Neural progenitor cell (in vitro differentiated cells): ENCODE measurements at places on chromosomes 12 and 14. TPM values are rescaled to one million over a fixed set of nuclear protein-coding genes. Genes with fewer than 3 reads are reported as not detected.

DNA sequence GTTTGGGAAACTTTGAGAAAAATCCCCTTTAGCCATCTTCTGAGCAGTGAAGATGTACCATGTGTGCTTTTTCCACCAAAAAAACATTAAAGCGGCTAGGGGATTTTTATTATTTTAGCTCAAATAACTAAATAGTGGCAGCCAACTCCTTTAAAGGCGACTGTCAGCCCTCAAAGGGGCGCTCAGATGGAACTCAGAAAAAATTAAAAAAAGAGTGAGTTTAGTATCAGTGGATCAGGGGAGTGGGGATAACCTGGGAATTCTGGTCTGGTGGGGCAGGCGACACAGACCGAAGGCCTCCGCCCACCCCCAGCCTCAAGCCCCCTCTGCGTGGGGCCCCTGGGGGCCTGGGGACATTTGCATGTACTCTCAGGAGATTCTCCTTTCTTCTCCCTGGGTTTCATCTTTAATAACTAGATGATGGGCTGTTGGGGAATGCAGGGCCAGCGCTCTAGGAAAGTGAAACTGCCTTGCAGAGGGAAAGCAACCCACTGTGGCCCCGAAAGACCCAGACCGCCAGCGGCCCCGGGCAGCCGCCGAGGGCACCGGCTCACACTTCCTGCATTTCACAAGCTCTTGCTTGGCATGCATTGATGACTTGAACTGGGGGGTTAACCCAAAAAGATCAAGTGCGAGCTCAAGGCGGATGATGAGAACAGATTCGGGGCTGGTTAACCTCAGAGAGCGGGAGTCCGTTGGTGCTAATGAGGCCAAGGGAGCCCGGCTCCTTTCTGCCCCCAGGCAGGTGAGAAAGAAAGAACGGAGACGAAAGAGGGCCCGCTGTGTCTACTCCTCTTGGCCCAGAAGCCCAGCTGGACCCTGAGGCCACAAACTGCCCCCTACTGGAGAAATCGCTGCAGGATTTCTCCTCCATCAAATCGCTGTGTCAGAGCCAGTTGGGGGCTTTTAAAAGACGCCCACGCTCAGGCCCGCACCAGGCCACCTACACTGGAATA lies 7.3 kb upstream of the BATF start:
- peak; percentile 20 for DNase-seq

DNA sequence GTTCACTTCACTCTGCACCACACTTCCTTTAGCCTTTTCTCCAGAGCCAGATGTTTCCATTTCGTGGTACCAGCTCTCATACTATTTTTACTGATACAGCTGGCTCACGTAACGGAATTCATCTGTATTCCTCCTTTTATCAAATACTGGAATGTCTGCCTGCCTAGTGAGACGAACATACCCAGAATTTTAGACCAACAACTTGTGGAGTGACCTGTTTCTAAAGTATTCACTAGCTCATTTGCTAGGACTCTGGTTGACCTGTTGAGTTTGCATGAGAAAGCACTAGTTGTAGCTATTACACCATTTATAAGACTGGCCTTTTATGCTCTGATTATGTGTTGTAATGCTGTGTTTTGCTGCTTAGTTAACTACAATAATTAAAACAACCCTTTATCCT lies 22.6 kb downstream of the KCNA5 start:
- DNase-seq = no peak

DNA sequence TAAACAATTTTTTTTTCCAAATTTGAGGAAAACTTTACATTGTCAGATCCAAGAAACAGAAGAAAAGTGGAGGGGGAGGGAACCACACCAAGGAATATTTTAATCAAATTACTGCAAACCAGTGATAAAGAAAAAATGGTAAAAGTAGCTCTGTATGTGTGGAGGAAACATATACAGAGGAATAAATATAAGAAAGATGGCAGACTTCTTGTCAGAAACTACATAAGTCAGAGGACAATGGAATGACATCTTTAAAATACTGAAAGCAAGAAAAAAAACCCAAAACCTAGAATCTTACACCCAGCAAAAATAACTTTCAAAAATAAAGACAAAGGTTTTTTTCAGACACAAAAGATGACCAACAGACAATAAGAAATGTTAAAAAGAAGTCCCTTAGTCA lies 10.2 kb upstream of the LLPH start:
- no peak for DNase-seq

GRCh38 chr12:18160901-18161300 lies 70.9 kb upstream of the RERGL start:
- DNase-seq = no peak

DNA sequence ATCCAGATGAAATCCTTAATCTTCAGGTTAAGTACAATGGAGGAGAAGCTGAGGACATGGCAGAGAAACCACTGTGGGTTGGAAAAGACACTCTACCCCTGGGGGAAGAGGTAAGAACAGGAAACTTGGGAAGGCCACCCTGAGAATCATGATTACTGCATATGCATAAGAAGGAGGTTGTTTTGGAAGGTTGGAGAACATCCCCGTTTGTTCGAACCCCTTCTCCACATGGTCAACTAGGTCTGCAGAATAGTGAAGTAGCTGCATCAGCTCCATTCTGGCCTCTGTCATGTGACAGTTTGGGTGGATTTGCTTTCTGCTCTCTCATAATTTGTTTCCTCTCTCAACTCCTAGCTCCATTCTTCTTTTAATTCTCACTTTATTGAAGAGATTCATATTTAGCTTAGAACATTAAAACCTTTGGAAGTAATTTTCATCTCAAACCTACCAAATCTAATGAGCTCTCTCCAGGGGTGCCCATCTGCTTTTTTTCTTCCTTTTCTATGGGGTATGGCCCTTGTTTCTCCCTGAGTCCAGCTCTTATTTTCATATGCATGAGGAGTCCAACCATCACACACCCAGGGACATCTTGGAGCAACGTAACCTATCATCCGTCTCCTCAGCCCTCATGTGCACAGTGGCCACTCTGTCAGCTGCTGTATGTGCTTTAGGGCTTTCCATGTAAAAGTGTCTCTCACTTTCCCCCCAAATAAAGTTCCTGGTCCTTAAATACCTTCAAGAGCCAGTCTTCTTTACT lies 820.3 kb downstream of the TMEM121 start:
- no peak for DNase-seq

- no peak for DNase-seq
These were observed 21.7 kb upstream of the MIA2 start for GRCh38 chr14:39212034-39212433.

GRCh38 chr14:95054346-95055280 lies 102.7 kb downstream of the DICER1 start:
- no peak for DNase-seq

DNA sequence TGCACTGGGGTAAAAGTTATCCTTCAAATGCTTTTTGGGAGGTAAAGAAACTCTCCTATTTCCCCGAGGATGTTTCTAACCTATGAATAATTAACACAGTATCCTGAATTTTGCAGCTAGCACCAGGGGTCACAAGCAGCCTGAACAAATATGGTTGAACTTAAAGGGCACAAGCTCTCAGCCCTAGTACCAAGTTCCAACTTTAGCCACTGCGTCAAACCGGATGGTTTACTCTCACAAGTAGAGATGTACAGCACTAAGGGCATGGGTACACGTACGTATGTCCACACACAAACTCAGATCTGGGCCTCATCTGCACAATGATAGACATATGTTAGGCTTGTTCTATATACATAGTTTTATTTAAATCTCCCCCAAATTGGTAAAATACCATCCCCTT lies 4.7 kb downstream of the CCDC88C start:
- no peak for DNase-seq

GRCh38 chr12:128265566-128265965 lies 1.4 kb upstream of the TMEM132C start:
- no peak for DNase-seq

DNA sequence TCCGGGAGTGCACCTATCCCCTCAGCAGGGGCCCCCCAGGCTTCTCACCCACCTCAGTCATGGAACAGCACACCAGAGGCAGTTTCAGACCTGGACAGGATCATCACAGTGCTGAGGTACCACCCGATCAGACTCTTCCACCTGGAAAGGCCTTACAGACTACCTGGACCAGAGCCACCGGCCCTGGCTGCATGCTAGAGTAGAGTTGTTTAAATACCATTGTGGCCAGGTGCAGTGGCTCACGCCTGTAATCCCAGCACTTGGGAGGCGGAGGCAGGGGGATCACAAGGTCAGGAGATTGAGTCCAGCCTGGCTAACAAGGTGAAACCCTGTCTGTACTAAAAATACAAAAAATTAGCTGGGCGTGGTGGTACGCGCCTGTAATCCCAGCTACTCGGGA lies 61.5 kb downstream of the TSPAN11 start:
- DNase-seq = no peak

- peak; percentile 25 for DNase-seq
These were observed 74.5 kb upstream of the ATF1 start for GRCh38 chr12:50689437-50689836.

GRCh38 chr14:77950371-77951063 lies 150.6 kb downstream of the ADCK1 start:
- no peak for DNase-seq

DNA sequence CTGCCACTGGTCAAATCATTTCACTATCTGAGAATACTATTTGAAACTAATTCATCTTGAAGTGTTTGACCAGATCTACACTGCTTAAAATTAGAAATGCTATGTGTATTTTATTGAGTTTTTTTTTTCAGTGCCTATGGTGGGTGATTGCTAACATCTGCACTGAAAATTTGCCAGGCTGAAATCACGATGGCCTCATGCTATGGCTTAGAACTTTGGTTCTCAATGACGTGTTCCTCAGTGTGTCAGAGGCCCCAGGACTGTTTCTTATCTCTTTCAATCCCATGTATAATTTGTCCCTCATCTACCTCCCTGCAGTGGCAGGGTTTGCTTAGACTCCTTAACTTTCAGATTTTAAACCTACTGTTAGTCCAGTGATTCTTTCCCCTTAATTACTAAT lies 36.2 kb upstream of the NKX2-8 start:
- no peak for DNase-seq

DNA sequence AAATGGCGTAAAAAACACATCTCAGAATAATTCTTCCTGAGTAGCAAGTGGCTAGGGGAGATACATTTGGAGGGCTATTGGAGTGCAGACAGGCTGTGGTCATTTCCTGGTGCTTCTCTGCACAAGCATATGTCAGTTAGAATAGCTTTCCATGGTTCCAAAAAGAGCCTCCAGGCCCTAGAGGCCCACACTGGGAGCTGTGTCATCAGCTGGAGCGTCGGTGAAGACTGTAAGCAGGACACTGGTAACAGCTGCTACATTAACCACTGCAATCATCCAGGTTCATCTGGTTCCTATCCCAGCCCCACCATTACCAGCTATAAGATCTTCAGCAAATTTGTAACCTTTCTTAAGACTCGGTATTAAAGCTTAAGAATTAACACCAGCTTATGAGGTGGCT lies 31.7 kb upstream of the APPL2 start:
- DNase-seq = no peak

DNA sequence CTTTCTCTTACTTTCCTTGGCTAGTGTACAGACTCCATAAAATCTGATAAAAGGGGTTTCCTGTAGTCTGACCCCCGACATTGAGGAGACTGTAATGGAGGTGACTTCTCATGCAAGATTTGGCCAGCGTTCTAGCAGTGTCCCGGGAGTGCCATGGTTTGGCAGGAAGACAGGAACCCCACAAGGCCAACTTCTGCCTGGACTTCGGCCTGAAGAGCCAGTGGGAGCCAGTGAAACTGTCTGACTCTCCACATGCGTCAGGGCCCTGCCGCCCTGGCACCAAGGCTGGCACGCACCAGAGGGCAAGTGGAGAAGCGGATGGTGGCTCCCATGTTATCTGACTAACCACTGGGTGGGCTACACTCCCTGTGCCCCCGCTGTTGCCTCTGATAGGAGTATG lies 70.5 kb downstream of the TMEM260 start:
- no peak for DNase-seq

DNA sequence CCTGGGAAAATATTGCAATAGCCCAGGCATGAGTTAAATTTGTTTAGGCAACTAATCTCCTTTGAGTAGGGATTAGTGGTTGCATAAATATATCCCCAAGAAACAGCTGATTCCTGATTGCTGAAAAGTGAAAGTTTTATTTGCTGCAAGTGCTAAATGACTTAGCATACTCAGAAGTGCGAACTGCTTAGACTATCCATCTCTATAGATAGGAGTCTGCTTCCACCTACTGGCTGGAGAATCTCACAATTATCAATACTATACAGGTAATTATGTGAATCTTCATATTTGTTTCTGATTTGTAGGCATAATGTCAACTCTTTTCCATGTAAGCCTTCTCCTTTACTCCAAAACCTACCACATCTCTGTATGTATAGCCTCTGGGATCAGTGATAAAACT lies 12.0 kb upstream of the SLCO1B3 start:
- peak; percentile 56 for DNase-seq

- no peak for DNase-seq
These were observed 28.4 kb downstream of the IRAK3 start for GRCh38 chr12:66217342-66217917.

DNA sequence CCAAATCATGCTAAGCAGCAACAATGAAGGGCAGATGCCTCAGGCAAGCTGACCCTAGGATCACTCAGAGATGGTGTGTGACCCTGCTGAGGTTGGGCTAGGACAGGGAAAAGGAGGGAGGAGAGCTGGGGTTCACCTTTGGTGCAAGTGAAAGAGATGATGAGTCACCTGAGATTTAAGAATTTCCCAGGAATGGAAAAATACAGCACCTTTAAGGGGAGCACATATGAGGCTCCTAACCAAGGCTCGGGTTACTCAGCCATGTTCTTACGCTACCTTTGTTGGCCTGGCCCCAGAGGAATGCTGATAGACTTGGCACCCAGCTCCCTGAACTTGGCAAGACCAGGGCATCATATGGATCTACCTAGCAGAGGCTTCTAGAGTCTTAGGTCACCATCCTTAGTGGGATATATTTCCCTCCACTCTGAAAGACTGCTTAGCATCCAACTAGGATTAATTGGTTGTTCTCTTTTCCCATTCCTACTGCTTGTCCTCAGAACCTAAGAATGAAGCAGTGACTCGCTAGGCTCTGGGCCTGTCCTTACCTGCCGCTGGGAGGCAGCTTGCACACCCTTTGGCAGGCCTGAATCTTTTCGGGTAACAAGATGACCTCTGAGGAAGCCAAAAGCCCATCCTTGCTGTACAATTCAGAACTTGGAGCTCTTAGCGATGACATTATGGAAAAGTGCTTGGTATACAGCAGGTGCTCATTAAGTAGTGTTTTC lies 4.0 kb upstream of the NAA25 start:
- DNase-seq = no peak

DNA sequence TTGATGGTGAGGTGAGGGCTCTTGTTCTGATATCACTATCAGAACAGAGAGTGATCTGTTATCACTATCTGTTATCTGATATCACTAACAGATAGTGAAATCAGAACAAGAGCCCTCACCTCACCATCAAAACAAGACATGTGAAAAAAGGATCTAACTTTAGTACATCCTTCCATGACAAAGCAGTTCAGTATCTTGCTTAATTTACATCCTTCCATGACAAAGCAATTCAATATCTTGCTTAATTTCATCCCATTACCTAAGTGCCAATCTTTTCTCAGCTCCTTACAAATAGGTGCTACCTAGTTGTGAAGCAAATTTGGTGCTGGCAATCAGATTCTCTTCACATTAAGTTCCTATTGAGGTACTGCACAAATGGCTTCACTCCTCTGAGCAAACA lies 1865.6 kb upstream of the FLRT2 start:
- DNase-seq = no peak

The DIP2B gene
- total RNA-seq = 37.1 and 37.4 TPM in 2 replicates

The KIF5A gene
- total RNA-seq = 7.9 and 8.6 TPM in 2 replicates

The RHEBL1 gene
- 5.3 and 6.0 TPM in 2 replicates for total RNA-seq

The TPH2 gene
- 0.12 TPM in 1 of 2 replicates, not detected in the other for total RNA-seq

The ANO4 gene
- total RNA-seq = 0.65 TPM in 1 of 2 replicates, not detected in the other

The SIX6 gene
- 1.4 and 1.7 TPM in 2 replicates for total RNA-seq
